ENCODE measurements at places on chromosomes 12 and 14.

- no peak overlapping the region for H3K4me3 ChIP-seq
- no peak for DNase-seq
- no peaks in the 10 kb centered on the region for H3K27me3 ChIP-seq
- no peaks in the 10 kb centered on the region for H3K36me3 ChIP-seq
- H3K4me1 ChIP-seq = no peaks in the 10 kb centered on the region
These were observed 184.9 kb downstream of the ITPR2 start for GRCh38 chr12:26648066-26648465.

DNA sequence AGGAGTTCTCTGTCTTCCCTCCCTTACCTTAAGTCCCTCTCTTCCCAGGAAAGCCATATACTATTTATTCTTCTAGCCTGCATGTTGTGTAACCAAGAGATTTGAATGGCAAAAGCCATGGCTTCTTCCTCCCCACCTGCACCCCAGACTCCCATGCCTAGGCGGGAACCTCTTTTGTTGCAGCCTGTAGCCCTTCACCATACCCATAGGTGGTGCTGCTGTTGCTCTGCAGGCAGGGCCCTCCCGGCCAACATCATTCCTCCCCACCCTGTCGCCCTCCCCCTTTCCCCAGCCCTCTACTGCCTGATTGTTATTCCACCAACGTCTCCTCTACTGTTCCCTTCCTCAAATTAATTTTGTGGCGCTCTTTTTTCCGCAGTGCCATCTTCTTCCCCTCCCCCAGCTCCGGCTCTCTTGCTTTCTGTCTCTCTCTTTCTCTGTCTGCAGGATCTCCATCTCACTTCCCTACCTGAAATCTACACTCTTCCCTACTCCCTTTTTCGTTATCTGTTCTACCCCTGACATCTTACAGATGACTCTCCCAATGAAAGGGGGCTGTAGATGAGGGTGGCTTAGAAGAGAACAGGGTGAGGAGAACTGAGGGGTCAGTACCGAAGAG, 13.8 kb downstream of the NGDN start:
- no peaks in the 10 kb centered on the region for H3K27me3 ChIP-seq
- no peak overlapping the region for H3K27ac ChIP-seq
- no peak overlapping the region for H3K4me3 ChIP-seq
- H3K4me1 ChIP-seq = no peaks in the 10 kb centered on the region
- no peak for DNase-seq

DNA sequence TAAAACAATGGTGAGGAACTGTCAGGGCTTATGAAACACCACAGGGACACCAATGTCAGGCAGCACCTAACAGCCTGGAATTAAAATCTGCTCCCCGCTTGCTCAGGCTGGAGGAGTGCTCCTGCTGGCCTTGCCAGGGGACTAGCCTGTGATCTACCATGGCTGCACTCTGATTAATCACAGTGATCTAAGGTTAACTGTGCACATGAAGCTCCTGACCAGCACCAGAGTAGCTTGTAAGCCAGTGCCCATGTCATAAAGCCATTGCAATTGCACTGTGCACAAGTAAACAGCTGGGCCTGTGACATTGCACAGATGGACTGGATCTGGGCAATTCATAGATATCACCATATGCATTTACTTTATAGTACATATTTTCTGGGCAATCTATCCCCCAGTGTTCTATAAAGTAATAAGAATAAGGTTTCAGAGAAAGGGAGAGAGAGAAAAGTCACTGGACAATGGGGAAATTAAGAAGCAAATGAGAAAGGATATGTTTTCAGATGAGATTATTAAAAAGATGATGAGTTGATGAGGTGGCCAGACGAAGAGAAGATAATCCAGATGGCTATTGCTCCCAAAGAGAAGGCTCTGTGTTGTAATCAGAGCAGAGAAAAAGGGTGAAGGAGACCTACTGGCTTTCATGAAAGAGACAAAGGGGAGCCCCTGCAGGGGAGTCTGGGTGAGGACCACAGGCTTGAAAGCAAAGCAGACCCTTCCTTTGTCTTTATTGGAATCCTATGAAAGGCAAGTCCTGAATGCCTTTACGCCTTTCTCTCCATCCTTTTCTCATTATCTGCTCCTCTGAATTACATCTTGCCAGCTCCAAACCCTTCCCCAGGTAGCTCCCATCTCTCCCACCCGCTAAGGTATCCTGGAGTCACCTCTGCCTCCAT, 145.8 kb downstream of the SLC38A6 start:
- H3K4me1 ChIP-seq = no peaks in the 10 kb centered on the region
- no peaks in the 10 kb centered on the region for H3K36me3 ChIP-seq
- H3K27ac ChIP-seq = no peak overlapping the region
- no peak overlapping the region for H3K4me3 ChIP-seq
- no peaks in the 10 kb centered on the region for H3K27me3 ChIP-seq

- no peak for DNase-seq
- no peaks in the 10 kb centered on the region for H3K36me3 ChIP-seq
- no peak overlapping the region for H3K4me3 ChIP-seq
- no peaks in the 10 kb centered on the region for H3K27me3 ChIP-seq
These were observed 87.4 kb upstream of the FZD10 start for GRCh38 chr12:130074661-130075406.

GRCh38 chr12:124914392-124915238, at the start of gene UBC:
TSS of gene UBC (minus strand) at chr12:124914650. CDS start at chr12:124913771, 879 bp downstream.
- peak within 1 kb of the TSS; percentile 98 for H3K27ac ChIP-seq
- H3K36me3 ChIP-seq = no peaks in the 10 kb centered on the region
- H3K4me1 ChIP-seq = peaks cover 21% of the 10 kb centered on the region
- no peaks in the 10 kb centered on the region for H3K27me3 ChIP-seq

DNA sequence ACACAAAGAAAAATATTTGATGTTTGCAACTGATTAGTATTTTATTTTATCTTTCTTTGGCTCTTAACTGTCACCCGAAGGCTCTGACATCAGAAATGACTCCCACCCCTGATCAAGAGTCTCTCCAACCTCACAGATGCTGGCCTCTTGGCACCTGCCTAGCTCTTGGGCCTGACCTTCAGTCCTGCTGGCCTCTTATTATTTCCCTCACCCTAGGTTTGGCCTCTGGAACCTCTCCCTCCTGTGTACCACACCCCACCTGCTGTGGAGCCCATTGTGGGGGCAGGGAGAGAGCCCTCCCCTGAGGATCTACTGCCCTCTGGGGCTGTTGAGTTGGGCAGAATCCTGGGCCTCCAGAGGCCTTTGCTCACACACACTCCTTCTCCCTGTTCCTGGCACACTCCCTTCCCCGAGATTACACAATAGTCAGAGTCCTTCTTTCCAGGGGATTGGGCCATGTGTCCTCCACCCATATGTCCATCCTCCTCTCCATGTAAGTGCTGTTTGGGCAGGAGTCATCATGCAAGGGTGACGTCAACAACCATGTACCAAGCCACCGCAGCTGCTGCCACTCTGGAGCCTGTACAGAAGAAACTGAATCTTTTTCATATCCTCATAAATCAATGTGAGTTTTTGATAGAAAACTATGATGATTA, 124.3 kb downstream of the RASSF9 start:
- no peaks in the 10 kb centered on the region for H3K36me3 ChIP-seq
- H3K4me3 ChIP-seq = no peak overlapping the region
- no peak overlapping the region for H3K27ac ChIP-seq
- DNase-seq = no peak

GRCh38 chr12:132275110-132275531, 54.3 kb downstream of the GALNT9 start:
- no peaks in the 10 kb centered on the region for H3K36me3 ChIP-seq
- H3K27ac ChIP-seq = no peak overlapping the region
- DNase-seq = no peak

- no peaks in the 10 kb centered on the region for H3K4me1 ChIP-seq
- H3K27me3 ChIP-seq = no peaks in the 10 kb centered on the region
- H3K36me3 ChIP-seq = no peaks in the 10 kb centered on the region
- H3K27ac ChIP-seq = no peak overlapping the region
- DNase-seq = no peak
These were observed 139.5 kb upstream of the AEBP2 start for GRCh38 chr12:19299765-19300164.

- H3K4me1 ChIP-seq = no peaks in the 10 kb centered on the region
- no peaks in the 10 kb centered on the region for H3K36me3 ChIP-seq
- H3K27me3 ChIP-seq = no peaks in the 10 kb centered on the region
- no peak overlapping the region for H3K4me3 ChIP-seq
- no peak overlapping the region for H3K27ac ChIP-seq
- no peak for DNase-seq
These were observed 2.4 kb upstream of the SNW1 start for GRCh38 chr14:77763316-77763715.

DNA sequence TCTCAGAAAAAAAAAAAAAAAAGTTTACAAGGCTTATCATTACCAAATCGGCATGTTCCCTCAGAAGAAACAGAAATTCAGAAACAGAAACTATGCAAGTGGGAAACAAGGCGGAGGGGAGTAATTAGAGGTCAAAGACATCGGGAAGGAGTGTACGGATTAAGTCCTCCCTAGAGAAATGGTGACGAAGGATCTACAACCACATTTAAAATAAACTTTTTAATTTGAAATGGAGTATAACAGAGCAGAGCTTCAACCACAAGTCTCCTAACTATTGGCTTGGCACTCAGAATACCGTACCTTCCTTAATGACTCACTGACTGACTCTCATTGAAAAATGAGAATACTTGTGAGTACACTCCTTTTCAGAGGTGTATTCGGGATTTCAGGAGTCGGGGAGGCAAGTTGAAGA, 908 bp downstream of the ENTPD5 start:
- no peaks in the 10 kb centered on the region for H3K36me3 ChIP-seq
- peak overlapping the region; percentile 99 for H3K27ac ChIP-seq
- H3K4me3 ChIP-seq = peak overlapping the region; percentile 89
- no peak for DNase-seq

DNA sequence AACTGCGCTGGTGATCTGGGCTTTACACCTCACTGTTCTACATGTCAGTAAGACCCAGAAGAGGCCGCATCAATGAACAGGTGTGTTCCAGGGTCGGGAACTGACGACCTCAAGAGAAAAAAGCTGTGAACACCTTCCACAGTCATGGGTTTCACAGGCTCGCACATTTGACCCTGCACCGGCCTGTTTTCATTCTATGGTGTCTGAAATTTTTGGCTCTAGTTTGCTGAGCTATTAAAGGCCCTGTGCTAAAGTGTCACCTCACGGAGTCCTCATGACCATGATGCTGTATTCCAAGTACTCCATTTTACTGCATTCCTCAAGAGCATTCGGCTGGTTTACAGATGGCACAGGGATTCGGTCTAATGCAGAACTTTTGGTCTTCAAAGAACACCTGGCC, 78.9 kb downstream of the KDM2B start:
- H3K4me3 ChIP-seq = no peak overlapping the region
- H3K36me3 ChIP-seq = no peaks in the 10 kb centered on the region
- no peaks in the 10 kb centered on the region for H3K27me3 ChIP-seq
- no peak for DNase-seq
- no peaks in the 10 kb centered on the region for H3K4me1 ChIP-seq

DNA sequence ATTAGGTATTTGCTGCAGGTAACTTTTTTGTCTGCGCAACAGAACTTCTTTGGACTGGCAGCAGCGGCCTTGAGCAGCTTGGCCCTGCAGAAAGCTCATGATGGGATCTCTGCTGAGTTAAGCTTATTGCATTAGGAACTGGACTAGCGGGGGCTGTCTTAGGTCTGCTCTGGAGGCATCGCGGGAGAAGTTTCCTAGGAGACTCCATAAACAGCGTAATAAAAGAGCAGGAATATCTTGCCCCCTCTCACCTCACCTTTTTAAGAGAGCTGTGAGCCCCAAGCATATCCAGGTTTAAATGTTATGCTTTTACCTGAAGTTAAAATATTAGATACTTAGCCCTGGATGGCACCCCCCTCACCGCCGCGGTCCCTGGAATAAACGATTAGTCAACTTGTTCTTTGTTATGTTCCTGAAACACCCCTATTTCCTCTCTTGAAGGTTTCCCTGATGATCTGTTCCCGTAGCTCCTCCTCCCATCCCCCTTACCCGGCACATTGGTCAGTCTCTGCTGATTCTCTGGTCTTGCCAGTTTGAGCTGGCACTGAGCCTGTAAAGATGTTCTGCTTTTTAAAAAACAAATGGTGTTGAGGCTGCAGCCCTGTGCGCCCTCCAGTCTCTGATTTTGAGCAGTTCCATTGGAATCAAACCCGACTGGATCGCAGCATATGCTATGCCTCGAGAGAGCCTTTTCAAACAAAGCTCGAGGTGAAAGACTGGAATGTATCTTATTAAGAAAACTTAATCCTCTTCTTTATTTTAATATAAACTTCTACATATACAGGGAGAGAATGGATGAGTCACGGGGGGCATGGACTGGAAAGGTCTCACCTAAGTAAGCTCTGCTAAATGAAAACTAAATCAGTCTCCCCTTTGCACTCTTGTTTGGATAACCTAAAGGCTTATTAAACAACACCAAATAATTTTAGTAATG, 1.9 kb downstream of the MLXIP start:
- H3K36me3 ChIP-seq = no peaks in the 10 kb centered on the region
- peaks cover 8% of the 10 kb centered on the region for H3K4me1 ChIP-seq
- H3K4me3 ChIP-seq = peak overlapping the region; percentile 78

- no peaks in the 10 kb centered on the region for H3K4me1 ChIP-seq
- H3K4me3 ChIP-seq = no peak overlapping the region
- H3K27me3 ChIP-seq = no peaks in the 10 kb centered on the region
These were observed 105.4 kb upstream of the FKBP4 start for GRCh38 chr12:2689393-2689792.

DNA sequence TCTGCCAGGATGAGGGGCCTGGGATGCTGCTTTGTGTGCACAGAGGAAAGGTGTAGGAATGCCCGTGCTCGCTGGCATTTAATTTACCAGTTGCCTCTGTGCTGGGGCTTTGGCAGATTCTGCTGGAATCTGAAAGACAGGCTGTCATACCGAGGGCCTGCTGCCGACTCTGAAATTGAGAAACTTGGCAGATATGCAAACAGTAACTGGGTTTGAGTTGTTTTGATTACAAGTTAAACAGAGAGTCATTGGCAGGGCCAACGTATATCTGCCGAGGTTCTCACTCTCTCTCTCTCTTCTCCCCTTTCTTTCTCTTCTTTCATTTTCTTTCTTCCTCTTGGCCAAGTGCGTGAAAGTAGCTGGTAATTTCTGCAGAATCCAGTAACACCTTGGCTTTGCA, 618.7 kb downstream of the VRK1 start:
- H3K4me3 ChIP-seq = no peak overlapping the region
- H3K27ac ChIP-seq = no peak overlapping the region
- H3K27me3 ChIP-seq = peaks cover 55% of the 10 kb centered on the region
- H3K4me1 ChIP-seq = no peaks in the 10 kb centered on the region
- no peaks in the 10 kb centered on the region for H3K36me3 ChIP-seq

GRCh38 chr12:7705846-7706245, 5.4 kb upstream of the DPPA3 start:
- no peaks in the 10 kb centered on the region for H3K27me3 ChIP-seq
- no peaks in the 10 kb centered on the region for H3K36me3 ChIP-seq
- no peak overlapping the region for H3K27ac ChIP-seq
- no peaks in the 10 kb centered on the region for H3K4me1 ChIP-seq

DNA sequence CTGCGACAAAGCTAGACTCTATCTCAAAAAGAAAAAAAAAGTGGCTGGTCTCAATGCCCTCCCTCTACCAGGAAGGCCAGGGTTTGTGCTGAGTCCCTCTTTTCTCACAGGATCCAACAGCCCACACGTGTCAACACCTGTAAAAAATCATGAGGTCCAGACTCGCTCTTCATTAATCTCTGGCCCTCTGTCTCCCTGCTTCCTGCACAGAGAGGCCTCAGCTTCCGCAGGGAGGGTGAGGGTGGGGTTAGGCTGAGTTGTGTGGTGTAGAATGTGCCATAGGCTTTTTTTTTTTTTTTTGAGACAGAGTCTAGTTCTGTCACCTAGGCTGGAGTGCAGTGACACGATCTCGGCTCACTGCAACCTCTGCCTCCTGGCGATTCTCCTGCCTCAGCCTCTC, 6.1 kb downstream of the CFAP73 start:
- no peak overlapping the region for H3K4me3 ChIP-seq
- peaks cover 8% of the 10 kb centered on the region for H3K27me3 ChIP-seq
- H3K27ac ChIP-seq = no peak overlapping the region
- DNase-seq = no peak
- no peaks in the 10 kb centered on the region for H3K36me3 ChIP-seq
- no peaks in the 10 kb centered on the region for H3K4me1 ChIP-seq
